ENCODE measurements at places on chromosomes 4 and X.

- DNase-seq: no peak
These were observed 54.3 kb downstream of the LRBA start for GRCh38 chr4:150960818-150961217.

GRCh38 chr4:109465069-109465468, 31.5 kb downstream of the SEC24B start:
- no peak for DNase-seq

GRCh38 chrX:149510386-149510785, 5.3 kb upstream of the IDS start:
- DNase-seq: no peak

DNA sequence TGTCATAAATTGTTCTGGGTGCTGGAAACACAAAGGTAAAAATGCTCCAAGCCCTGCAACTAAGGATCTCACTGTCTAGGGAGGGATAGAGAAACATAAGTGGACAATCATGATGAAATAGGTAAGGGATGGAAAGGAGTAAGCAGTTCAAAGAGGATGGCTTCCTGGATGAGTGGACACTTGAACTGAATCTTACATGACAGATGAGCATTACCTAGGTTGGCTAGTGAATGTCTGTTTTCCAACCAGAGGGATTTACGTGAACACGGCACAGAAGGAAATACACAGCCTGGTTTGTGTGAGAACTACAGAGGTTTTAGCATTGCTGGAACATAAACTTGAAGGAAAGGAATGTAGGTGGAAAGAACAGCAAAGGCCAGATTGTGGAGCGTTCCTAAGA, 150.2 kb upstream of the GALNT7 start:
- DNase-seq: no peak

- no peak for DNase-seq
These were observed 42.2 kb downstream of the TBCK start for GRCh38 chr4:106273831-106274230.

GRCh38 chrX:69038816-69039215, 126.4 kb downstream of the PJA1 start:
- DNase-seq: no peak

DNA sequence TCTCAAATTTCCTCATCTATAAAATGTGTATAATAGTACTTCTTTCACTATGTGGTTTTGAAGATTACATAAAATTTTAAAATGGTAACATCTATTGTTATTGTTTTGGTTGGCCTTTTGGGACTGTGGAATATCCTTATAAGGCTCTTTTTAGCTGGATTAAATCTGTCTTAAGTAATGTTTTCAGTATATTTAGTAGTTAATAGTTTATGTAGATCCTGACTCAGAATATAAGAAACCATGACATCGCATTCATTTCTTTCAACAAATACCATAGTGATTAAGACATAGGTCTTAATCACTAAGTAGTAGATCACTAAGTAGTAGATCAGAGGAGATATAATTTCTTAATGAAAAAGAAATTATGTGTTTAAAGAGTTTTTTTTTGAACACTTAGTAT, 48.5 kb downstream of the MRPL1 start:
- DNase-seq: no peak

All from activated CD4-positive, alpha-beta T cell treated with anti-CD3 and anti-CD28 coated beads, Interleukin-2, amount 50 U/mL, for 24 hours (primary cell).